ENCODE measurements at places on chromosomes 4 and X.
A peak's percentile ranks its signal among the peaks of the same experiment; 100 is the strongest.

DNA sequence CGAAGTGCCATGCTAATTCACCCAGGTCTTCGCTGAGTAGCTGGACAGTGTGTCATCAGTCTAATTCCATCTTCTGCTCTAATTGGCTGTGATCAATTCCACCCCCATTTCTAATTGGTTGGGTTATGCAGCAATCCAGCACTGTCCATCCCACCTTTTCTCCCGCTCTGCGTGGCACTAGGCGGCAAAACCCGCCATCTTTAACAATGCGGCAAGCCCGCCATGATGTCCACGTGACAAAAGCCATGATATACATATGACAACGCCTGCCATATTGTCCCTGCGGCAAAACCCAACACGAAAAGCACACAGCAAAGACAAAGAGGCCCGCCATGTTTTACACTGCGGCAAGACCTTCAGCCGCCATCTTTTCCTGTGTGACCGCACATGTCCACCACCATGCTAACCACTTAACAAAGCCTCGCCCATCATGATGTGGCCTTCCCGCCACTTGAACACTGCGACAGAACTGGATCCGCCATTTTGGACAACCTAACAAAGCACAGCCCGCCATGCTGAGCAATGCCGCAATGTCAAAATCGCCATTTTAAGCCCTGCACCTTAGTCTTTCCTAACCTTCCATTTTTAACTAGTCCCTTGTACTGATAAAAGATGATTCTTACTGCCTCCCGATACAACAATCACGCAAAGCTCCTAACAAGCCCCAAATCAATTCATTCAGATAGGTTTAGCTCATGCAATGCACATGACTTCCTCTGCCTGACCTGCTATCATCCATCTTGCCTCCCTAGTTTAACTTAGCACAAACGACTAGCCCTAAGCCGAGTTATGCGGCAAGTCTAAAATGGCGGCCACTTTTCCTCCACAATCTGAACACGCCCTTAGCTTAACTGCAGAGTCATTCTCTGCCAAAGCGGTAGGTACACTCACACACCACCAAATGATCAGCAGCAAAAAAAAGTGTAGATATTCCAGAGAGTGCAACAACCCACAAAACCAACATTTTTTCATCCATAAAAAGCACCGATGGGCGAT, 288.3 kb downstream of the CHIC1 start:
- DNase-seq: peak; percentile 61

- no peak for DNase-seq
These were observed 444.0 kb upstream of the PITX2 start for GRCh38 chr4:111066887-111067286.

- DNase-seq: no peak
These were observed 27.8 kb downstream of the PAPSS1 start for GRCh38 chr4:107692202-107692601.

DNA sequence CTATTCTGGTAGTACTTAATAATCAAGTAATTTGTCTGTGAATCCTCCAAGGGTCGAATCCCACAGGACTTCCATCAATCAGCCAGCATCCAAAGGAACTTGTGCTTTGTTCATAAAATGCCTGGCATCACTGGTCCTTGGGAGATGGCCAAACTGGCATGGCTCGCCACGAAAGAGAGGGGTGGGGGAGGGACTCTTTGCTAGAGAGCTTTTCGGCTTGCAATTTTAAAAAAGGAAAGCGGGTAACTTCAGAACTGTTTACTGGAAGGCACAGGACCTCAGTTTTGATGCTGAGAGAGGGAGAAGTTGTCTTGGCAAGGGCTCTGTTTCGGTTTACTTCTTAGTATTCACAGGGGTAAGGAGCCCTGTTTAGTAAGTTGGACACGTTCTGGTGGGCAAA, 79.4 kb upstream of the FHL1 start:
- no peak for DNase-seq

- no peak for DNase-seq
These were observed 8.9 kb upstream of the GSX2 start for GRCh38 chr4:54090804-54091623.

All from esophagus squamous epithelium (tissue), 5 donors.